Activated gamma-delta T cell treated with anti-CD3 and anti-CD28 coated beads, Interleukin-2, amount 50 U/mL, for 16 hours (primary cell): ENCODE measurements at places on chromosomes 1 and 21.

DNA sequence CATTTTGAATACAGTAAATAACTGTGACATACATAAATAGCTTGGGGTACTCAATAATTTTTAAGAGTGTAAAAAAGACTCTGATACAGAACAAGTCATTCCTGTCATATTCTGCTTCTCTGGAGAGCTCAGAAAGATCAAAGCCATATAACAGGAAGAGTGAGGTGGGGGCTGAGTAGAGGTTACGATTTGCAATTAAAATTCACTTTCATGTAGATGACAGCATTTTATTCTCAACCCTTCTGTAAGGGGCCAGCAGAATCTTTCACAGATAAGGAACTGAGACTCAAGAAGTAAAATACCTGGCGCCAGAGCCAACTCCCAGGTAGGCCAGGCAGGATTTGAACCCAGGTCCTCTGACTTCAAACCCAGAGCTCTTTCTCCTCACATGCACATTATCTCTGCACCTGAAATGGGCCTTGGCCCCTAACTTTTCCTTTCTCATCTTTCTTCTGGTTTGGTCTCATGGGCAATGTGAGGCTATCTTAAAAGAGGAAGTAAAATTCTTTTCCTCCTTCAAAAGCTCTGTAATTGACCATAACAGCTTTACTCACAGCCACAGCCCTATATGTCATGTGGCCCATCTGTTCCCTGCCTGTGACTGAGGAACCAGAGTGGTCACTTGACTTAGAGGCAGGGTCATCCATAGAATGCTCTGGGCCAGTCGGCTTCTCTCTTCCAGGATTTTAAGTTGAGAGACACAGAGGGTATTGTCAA lies 80.9 kb upstream of the SYT6 start:
- DNase-seq = no peak

- DNase-seq = no peak
Measured at GRCh38 chr1:114669562-114670082, at the start of gene DENND2C. Gene DENND2C, minus strand, starts transcription at chr1:114670049. Its CDS starts 44,065 bp downstream, at chr1:114625984.

DNA sequence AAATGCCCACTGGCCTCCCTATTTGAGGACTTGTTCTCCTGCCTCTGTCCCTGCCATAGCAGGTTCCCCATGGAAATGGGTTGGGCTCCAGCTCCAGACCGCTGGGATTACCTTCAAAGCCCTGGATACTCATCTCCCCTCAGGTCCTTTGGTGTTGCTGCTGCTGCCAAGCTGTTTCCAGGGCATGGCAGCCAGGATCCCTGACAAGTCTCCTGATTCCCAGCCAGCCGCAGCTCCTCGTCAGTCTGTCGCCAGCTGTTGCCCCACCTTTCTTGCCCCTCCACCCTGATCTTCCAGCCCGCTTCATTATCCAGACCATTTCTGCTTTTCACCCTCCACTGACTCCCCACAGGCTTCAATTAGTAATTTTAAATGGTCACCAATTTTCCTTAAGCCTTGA lies 68.3 kb upstream of the KCND3 start:
- no peak for DNase-seq

- no peak for DNase-seq
Measured at GRCh38 chr1:223276029-223276428, 87.9 kb downstream of the SUSD4 start.

DNA sequence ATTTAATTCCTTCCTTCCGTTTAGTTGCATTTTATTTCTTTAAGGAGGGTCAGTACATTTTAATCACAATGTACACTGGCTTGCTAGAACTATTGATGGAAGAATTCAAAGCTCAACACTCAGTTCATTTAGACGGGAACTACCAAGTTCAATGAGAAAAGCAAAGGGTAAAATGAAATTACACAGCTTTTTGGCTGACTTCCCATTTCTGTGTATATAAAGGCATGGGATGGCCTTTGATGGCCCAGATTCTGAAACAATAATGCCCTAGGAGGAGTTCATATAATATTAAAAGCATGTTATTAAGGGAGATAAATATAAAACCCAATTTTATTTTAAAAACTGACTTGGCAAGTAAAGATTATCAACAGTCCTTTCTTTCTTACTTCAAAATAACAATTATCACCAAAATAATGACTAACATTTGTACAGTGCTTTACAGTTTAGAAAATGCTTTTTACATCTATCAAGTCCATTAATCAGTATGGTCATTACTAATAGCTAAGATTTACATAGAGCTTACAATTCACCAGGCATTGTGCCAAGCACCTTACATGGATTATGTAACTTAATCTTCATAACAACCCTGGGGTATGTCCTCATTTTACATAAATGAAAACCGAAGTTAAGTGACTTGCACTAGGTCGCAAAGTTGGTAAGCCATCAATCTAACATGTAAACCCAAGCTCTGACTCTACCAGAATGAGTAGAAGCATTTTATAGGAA lies 402.4 kb downstream of the OMA1 start:
- DNase-seq = no peak
